ENCODE measurements at places on chromosomes 16 and 17.

GRCh38 chr16:85402910-85403692 lies 210.0 kb upstream of the GSE1 start:
- no peak for DNase-seq

DNA sequence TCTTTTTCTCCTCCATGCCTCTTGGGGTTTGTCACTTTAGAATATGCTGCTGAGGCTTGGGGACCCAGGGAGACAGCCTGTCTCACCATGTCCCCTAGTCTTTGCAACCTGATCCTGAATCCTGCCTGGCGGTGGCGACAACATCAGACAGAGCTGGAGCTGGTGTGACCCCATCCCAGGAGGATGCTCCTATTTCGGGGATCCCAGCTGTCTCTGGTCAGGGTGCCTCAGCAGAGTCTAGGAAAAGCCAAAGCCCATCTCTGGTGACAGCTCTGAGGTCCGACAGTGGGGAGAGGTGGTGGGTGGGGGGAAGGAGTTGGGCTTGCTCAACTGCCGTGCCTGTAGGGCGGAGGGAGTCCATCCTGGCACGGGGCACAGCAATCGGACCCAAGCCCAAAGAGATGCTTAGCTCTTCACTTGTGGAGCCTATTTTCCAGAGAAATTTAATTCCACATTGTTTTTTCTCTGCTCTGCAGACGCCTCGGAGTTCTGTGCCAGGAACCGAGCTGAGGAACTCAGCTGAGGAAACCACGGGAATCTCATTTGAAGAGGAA lies 10.3 kb upstream of the TNS4 start:
- no peak for DNase-seq

DNA sequence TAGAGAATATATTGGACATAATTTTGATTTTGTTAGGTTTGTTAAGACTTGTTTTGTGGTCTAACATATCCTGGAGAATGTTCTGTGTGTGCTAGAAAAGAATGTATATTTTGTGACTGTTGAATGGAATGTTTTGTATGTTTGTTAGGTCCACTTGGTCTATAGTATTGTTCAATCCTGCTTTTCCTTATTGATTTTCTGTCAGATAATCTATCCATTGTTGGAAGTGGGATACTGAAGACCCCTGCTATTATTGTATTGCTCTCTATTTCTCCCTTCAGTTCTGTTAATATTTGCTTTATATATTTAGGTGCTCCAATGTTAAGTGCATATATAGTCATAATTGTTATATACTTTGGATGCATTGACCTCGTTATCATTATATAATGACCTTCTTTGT lies 33.0 kb upstream of the NKD1 start:
- DNase-seq, result no peak

GRCh38 chr17:8482546-8482945 lies 46.9 kb downstream of the NDEL1 start:
- no peak for DNase-seq

GRCh38 chr17:73316919-73317505 lies 5.2 kb upstream of the CDC42EP4 start:
- no peak for DNase-seq

GRCh38 chr17:30312226-30312625 lies 20.5 kb upstream of the BLMH start:
- no peak for DNase-seq

GRCh38 chr16:80142281-80142680 lies 398.5 kb upstream of the DYNLRB2 start:
- DNase-seq, result no peak

DNA sequence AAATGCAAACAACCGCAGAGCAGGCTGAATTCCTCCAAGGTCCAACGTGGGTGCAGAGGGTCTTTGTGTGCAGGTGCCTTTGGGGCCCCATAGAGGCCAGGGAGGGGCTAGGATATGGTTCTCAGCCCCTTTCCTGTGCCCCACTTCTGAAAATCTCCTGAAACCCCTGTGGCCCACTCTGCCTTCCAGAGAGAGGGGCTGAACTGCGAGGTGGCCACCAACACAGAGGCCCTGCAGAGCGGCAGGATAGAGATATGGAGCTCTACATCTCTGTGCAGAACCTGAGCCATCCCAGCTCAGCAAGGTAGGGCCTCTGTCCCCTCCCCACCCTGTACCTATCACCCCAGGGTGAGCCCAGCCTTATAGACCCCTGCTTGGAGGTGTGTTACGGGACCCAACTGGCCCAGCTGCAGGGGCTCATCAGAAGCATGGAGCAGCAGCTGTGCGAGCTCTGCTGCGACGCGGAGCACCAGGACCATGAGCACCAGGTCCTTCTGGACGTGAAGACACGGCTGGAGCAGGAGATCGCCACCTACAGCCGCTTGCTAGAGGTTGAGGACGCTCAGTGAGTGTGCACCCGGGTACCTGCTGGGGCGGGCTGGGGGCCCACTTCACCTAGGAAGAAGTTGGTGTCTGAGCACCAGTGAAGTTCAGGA lies 5.5 kb downstream of the USP6 start:
- no peak for DNase-seq

DNA sequence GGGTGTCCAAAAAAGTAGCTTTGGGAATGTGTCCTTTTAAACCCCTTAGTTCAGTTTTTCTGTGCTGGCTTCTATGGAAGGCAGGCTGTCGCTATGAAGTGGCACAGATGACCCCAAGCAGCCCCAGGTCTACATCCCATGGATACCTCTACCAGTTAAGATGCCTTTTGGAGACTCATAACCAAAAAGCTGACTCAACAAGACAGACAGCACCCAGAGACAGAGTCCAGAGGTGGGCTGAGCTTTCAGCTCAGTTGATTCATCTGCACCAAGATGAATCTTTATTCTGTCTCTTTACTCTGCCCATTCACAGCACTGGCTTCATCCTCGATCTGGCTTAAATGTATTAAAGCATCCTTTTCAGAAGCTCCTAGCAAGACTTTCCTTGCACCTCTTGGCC lies 29.8 kb upstream of the RBBP6 start:
- DNase-seq, result no peak

- no peak for DNase-seq
These were observed 407.5 kb upstream of the HSBP1 start for GRCh38 chr16:83400234-83400633.

DNA sequence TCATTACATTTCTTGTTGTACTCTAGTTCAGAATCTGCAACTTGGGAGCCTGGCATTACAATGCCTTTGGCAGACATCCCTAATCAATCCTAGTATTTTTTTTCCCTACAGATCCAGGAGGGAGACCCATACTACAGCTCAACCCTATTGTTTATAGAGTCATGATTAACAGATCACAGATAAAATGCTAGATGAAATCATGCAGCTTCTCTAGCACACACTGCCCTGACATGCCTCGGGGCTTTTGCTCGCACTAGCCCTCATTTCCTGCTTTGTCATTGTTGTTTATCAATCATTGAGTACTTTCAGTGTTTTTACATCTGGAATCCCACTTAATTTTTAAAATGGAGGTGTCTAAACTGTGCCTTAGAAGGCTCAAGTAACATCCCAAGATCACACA lies 412.5 kb downstream of the CA10 start:
- no peak for DNase-seq

DNA sequence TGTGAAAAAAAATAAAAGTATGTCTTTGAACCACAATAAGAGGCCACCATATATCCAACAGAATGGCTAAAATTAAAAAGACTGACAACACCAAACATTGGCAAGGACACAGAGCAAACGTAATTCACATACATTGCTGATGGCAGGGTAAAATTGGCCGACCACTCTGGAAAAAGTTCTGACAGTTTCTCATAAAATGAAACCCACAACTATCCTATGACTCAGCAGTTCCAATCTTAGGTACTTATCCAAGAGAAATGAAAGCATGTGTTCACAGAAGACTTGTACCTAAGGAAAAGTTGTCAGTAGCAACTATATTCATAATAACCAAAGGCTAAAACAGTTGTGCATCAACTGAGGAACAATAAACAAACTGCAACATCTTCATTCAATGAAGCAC lies 357.3 kb upstream of the XYLT1 start:
- no peak for DNase-seq

- no peak for DNase-seq
These were observed 11.1 kb upstream of the PIK3R5 start for GRCh38 chr17:8976638-8977037.

DNA sequence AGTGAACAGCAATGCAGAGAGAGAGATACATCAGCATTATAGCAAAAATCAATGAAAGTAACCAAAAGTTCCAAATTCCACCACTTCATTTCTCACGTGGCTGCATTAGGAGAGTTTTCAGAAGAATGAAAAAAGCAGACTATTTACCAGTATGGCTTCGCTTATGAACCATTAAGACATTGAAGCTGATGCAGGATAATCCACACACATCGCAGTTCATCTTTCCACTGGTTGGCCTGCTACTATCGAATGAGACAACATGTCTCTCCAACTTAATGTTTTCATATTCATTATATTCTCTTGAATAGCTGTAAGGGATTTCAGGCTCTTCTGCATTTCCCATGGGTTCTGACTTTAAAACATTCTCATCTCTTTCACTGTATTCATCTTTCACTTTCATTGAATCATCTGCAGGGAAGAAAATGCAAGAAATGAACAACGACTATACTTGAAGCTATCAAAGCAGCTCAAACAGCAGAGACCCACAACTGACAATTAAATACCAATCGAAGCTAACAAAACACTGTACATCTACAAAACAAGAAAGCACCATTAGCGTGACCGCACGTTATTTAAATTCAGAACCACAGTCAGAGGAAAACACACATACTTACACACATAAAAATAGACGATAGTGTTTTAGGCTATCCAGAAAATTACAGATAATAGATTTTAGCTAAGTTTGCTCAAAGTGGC lies 54.9 kb downstream of the GRB7 start:
- DNase-seq, result no peak

- peak; percentile 25 for DNase-seq
These were observed 80.8 kb downstream of the OMG start for GRCh38 chr17:31216031-31216751.

- DNase-seq, result no peak
These were observed 2.1 kb upstream of the CAMKK1 start for GRCh38 chr17:3894911-3895343.

- no peak for DNase-seq
These were observed 46.9 kb downstream of the LCMT1 start for GRCh38 chr16:25158401-25158800.

DNA sequence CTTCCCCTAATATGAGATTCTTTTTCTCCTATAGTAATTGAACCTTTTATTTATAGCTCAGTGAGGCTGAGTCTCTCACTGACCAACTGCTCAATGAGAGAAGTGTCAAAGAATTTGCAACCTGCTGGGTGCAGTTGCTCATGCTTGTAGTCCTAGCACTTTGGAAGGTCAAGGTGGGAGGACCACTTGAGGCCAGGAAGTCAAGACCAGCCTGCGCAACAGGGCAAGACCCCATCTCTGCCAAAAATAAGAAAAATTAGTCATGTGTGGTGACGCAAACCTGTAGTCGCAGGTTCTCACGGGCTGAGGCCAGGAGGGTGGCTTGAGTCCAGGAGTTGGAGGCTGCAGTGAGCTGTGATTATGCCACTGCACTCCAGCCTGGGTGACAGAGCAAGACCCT lies 30.9 kb upstream of the CRYBA1 start:
- DNase-seq, result no peak

GRCh38 chr17:75876938-75877751 lies 1.2 kb downstream of the TRIM47 start:
- peak; percentile 24 for DNase-seq

GRCh38 chr17:16484445-16485175 lies 7.4 kb downstream of the LRRC75A start:
- no peak for DNase-seq

- no peak for DNase-seq
These were observed 83.1 kb upstream of the CNTNAP4 start for GRCh38 chr16:76193906-76194615.

DNA sequence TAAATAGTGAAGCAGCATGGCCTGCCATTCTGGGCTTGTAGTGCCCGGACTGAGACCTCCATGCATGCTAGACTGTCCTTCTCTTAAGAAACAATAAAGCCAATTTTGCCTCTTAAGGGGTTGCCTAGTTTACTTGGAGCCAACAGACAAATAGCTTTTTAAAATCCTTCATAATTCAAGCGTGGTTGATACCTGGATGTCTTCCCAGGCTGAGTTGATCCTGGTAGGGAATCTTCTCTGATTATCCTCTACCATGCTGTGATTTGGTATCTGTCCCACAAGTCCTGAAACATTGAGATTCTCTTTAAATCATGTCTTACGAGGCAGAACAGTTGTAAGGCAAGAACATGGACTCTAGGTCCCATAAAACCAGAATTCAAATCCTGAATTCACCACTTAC lies 359.6 kb upstream of the CCL2 start:
- DNase-seq, result no peak

GRCh38 chr17:75645889-75646637 lies 12.8 kb downstream of the SMIM5 start:
- DNase-seq, result peak; percentile 53

DNA sequence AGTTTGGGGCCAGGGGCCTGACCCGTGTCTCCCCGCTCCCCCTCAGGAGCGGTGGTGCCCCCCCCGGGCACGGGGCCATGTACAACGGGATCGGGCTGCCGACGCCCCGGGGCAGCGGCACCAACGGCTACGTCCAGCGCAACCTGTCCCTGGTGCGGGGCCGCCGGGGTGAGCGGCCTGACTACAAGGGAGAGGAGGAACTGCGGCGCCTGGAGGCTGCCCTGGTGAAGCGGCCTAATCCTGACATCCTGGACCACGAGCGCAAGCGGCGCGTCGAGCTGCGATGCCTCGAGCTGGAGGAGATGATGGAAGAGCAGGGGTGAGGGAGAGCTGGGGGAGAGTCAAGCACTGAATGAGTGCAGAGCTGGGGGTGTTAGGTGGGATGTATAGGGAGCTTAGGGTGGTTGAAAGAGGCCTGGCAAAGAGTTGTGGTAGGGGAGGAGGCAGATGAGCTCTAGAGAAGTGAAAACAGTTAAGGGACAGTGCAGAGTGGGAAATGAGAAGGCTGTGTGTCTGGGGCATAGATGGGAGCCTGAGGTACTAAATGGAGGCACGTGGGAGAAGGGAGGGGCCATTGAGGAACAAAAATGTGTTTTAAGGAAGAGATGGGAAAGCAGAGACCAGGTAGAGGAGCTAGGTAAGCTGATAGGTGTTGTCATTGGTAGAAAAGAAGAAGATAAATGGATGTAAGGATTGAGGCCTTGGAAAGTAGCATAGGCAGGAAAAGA lies 4.0 kb downstream of the SRRM2 start:
- no peak for DNase-seq

DNA sequence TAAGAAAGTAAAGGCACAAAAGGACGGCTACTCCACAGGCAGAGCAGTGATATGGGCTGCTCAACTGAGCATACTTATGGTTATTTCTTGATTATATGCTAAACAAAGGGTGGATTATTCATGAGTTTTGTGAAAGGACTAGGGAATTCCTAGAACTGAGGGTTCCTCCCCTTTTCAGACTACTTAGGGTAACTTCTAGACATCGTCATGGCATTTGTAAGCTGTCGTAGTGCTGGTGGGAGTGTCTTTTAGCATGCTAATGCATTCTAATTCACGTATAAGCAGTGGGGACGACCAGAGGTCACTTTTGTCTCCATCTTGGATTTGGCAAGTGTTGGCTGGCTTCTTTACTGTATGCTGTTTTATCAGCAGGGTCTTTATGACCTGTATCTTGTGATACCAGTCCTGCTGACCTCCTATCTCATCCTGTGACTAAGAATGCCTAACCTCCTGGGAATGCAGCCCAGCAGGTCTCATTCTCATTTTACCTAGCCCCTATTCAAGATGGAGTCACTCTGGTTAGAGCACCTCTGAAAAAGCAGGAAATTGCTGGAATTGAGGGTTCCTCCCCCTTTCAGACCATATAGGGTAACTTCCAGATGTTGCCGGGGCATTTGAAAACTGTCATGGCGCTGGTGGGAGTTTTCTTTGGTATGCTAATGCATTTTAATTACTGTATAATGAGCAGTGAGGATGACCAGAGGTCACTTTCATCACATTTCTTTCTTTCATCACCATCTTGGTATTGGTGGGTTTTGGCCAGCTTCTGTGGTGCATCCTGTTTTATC lies 388.5 kb downstream of the XYLT1 start:
- no peak for DNase-seq
